ENCODE measurements at places on chromosomes 1 and 21.

DNA sequence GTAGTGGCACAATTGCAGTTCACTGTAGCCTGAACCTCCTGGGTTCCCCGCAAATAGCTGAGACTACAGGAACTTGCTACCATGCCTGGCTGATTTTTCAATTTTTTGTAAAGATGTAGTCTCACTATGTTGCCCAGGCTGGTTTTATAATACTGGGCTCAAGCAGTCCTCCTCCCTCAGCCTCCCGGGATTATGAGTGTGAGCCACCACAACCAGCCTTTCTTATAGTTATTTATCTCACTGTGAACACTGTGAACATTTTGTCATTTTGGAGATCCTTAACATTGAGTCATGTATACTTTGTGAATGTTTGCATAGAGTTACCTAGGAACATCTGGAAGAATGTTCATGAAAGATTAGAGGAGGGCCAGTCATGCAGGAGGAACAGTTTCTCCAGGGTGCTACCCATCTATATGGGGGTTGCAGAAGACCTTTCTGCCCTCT lies 127.1 kb upstream of the CACYBP start:
- DNase-seq: no peak

- peak; percentile 88 for DNase-seq
Measured at GRCh38 chr1:42456010-42456753, at the start of the genes PPCS and ZMYND12. TSS of gene PPCS (plus strand) at chr1:42456543. CDS start at chr1:42456566, 23 bp downstream. TSS of gene ZMYND12 (minus strand) at chr1:42456022. CDS start at chr1:42455997, 25 bp downstream.

GRCh38 chr1:213484333-213484732 lies 433.3 kb downstream of the RPS6KC1 start:
- DNase-seq: no peak

DNA sequence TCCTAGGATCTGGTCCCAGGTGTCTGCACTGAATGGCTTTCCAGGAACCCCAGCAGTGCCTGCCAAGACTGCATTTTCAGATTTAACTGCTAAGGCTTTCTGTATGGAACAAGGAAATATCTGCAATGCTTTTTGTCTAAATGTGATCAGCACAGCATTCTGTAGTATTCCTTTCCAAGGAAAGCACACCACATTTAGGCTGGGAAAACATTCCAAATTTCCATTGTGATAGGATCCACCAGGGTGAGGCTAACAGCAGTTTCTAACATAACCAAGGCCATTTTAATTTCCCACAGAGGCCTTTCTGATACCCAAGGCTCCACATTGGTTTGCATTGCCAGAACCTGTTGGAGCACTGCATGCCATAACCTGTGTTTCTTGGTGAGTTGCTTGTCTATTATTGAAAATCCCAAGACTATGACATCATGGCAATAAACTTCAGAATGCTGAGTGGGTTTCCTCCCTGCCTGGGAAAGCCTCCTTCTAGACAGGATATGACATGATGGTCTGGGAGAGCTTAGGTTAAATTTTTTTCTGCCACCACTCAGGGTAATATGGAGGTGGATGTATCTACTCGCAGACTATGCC lies 23.3 kb upstream of the PTGFRN start:
- no peak for DNase-seq

GRCh38 chr1:211975152-211975941 lies 60.0 kb downstream of the INTS7 start:
- DNase-seq: no peak

DNA sequence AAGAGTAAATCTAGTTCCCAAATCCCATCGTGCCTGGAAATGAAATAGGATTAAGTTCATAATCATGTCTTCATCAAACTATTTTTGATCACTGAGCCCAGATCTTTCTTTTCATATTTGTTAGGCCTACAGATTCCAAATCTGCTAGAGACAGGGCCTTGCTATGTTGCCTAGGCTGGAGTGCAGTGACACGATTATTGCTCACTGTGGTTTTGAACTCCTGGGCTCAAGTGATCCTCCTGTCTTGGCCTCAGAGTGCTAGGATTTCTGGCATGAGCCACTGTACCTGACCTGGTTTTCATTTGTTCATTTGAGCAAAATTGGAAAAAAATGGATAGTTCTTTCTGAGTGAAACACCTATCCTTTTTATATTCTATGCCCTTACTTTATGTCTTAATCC lies 28.0 kb upstream of the DIPK1A start:
- no peak for DNase-seq

DNA sequence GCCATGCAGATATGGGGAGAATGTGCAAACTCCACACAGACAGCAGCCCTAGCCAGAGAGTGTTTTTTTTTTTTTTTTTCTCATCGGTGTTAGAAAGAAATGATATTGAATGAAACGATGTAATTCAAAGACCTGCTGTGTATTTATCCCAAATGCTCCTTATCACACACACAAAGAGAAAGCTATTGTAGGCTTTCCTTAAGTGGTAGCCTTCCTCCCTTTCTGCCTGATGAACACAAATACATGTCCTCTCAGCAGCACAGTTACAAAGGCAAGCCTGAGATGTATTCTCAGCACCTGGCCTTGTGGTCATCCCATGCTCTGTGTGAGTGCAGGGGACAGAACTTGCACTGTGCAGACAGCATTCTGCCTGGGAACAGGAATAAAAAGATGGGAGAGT lies 93.8 kb downstream of the PLPPR5 start:
- DNase-seq: no peak

DNA sequence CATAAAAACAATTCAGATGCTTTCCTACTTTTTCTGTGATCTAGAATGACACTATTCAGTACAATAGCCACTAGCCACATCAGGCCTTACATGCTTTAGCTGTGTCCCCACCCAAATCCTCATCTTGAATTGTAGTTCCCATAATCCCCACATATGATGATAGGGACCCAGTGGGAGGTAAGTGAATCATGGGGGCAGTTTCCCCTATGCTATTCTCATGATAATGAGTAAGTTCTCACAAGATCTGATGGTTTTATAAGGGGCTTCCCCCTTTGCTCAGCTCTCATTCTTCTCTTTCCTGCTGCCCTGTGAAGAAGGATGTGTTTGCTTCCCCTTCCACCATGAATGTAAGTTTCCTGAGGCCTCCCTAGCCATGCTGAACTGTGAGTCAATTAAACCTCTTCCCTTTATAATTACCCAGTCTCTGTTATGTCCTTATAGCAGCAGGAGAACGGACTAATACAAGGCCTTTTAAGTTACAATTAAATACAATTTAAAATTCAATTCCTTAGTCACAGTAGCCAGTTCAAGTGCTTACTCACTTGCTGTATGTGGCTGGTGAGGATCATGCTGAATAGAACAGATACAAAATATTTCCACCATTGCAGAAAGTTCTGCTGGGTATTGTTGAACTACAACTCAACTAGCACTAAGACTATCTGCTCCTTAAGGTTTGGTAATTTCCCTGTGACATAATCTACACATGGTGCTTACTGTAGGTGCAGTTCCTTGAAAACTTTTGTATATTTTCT lies 106.7 kb downstream of the SCMH1 start:
- no peak for DNase-seq

GRCh38 chr1:36091141-36091540 lies 2.4 kb downstream of the ADPRS start:
- DNase-seq: no peak

- DNase-seq: no peak
Measured at GRCh38 chr21:38790961-38791360, 14.8 kb upstream of the ETS2 start.

GRCh38 chr1:78672428-78672827 lies 22.8 kb downstream of the IFI44 start:
- DNase-seq: no peak

- no peak for DNase-seq
Measured at GRCh38 chr1:169318536-169319244, 48.9 kb downstream of the NME7 start.

GRCh38 chr1:192888574-192888973 lies 79.7 kb downstream of the RGS2 start:
- DNase-seq: no peak

- DNase-seq: no peak
Measured at GRCh38 chr1:10613861-10614260, 139.1 kb downstream of the PEX14 start.

DNA sequence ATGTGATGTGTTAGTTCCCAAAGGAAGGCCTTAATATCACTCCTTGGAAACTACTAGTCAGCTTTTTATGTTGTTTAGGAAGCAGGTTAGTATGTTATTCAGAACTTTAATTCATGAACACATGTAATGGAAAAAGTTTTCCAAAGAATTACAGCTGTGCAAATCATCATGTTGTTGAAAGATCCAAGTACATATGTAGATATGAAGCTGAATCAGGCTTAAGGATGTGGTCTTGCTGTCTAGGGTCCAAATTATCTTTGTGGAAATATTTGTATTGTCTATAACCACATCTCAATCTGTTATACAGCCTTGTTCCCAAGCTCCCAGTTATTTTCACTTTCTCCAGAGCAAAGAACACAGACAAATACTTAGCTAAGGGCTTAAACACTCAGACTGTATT lies 231.6 kb downstream of the TPR start:
- DNase-seq: no peak

GRCh38 chr1:28359592-28360239 lies 9.8 kb upstream of the PHACTR4 start:
- DNase-seq: peak; percentile 60

- no peak for DNase-seq
Measured at GRCh38 chr1:39130325-39130724, 74.2 kb upstream of the MACF1 start.

DNA sequence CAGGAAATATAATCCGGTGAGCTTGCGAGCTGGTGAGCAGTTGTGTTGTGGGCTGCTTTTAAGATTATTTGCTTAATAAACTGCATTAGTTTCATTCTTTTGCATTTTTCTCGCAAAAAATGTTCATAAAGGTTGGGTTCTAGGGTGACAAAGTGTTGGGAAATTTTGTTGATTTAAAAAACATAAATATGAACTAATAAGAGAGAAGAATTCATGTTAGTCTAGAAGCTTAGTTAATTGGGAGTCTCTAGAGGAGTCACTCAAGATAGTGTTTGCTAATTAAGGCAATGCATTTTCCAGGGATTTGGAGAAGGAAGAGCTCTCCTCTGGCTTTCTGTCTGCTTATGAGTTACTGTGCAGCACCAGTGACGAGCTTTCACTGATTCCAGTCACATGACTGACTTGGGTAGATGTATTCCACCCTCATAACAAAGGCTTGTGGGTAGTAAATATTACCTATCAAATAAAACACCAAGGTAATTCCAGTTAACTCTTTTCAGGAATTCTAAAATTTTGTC lies 417.0 kb downstream of the PTBP2 start:
- peak; percentile 59 for DNase-seq

DNA sequence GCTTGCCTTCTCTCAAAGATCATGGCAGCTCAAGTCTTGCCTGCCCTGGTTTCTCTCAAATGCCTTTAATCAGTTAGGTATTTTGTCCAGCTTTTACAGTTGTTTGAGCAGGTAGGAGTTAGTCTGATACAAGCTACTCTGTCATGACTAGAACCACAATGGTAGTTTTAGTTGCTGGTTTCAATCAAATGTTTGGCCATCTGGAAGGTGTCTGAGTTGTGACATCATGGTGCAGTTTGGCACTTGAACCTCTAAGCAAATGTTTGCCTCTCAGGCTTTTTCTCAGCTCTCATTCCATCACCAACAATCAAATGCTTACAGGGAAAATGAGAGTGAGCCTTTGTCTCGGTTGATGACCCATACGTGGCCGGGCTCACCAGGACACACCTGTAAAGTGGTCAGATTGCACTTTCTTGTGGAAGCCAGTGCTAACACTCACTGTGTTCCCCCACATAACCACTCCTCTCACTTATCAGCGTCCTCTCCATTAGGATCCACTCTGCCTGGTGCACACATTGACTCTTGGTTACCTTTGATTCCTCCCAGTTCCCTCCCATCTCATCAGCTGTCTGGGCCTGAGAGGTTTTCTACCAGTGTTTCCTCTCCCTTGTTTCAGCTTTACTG lies 67.5 kb downstream of the CCDC185 start:
- no peak for DNase-seq

DNA sequence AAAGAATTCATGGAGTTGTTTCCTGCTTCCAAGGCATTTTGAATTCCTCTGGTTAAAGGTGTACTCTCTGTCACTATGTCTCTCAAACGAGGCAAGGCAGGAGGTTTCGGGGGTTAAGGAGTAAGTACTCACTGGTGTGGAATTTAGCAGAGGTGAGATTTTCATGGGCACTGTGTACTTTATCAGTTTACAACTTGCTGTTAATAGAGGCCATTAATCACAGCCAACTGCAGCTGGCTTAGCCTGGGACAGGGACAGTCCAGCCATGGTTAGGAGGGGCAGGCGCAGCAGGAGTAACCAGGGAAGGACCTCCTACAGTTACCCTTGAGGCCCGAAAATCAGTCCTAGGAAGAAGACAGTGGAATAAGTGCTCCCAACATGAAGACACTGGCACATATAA lies 18.1 kb upstream of the TMEM9 start:
- no peak for DNase-seq

DNA sequence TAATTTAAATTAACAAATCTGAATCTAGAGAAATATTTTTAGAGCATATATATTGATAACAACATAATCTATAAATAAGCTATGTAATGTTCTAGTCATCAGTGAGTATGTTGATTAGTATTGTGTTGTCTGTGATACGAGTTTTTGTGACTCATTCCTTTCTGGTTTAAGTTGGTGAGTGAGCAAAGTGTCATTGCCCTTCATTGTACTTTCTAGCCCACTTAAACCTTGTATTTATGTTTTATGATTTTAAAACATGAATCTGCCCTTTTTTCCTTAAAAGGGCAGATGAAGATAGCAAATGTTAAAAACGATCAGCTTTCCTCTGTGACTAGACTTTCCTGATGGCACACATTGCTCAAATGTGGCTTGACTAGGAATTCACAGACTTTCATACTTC lies 38.5 kb downstream of the MACO1 start:
- DNase-seq: no peak

GRCh38 chr1:47201179-47201578 lies 11.3 kb upstream of the PDZK1IP1 start:
- DNase-seq: no peak

- no peak for DNase-seq
Measured at GRCh38 chr1:181149326-181150125, 61.0 kb downstream of the IER5 start.

DNA sequence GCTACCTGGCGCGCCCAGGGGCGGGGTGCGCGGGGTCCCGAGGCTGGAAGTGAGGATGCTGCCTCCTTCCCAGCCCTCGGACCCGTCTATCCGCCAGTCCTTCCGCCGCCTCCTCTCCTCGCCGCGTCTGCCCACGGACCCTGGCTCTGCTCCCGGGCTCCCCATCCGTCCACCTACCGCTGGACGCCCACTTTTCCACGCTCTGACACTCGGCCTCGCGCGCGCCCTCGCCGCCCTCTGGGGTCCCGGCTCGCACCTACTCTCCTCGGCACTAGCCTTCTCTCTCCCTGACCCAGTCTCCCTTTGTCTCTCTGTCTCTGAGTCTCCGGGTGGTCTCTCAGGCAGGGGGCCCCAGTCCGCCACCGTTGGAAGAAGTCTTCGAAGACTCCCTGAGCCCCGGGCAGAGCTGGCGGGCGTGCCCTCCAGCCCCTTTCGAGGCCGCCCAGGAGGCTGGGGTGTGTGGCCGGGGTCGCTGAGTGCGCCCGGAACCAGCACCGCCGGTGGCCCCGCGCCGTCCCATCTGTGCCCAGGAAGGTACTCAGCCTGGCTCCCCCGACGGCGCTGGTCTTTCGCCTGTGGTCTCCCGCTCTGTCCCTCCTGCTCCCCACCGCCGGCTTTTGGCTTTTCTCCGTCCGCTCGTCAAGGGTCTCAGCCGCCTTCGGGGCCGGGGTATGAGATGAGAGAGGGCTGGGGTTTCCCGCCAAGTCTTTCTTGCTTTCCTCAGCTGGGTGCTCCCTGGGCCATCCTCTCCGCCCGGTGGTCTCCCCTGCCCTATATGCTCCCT lies 610 bp downstream of the DRAXIN start:
- DNase-seq: no peak

Data from pons (tissue), 1 donor.